Stimulated activated CD8-positive, alpha-beta memory T cell treated with anti-CD3 and anti-CD28 coated beads, Interleukin-15, amount 100 ng/mL, for 4 hours (primary cell): ENCODE measurements at places on chromosomes 4 and X.

DNA sequence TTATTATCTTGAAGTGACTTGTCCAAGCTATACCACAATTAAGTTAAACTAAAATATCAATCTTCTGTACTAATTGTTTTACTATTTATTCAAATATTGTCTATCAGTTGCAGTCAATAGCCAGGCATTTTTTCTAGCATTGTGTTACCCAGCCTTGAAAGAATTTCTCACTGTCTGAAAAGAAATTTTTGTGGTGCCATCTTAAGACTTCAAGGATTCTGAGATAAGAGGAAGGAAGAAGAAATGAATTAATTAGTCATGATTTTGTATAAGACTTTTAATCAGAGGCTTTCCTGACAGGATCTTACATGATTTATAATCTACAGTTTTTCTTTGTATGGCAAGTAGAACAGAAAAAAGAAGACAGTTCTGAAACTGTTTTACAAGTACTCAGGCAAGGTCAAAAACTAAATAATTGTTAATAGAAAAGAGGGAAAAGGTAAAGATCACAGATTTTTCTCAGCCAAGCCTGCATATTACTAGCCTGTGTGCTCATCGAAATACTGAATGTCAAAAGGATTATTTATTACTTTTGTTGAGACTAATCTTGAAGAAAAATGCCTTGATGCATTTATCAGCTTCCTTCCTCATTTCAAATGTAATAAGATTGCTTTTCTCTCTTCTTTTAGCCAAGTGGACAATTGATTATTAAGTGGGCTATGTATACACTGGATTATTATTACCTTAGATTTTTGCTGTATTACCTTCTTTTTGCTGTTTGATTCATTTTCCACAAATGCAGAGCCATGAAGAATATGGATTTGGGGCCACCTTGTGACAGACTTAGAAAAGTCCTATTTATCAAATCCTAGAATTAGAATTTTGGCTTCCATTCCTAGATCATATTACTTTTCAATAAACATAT, 53.8 kb downstream of the CXCL1 start:
- DNase-seq, result no peak

DNA sequence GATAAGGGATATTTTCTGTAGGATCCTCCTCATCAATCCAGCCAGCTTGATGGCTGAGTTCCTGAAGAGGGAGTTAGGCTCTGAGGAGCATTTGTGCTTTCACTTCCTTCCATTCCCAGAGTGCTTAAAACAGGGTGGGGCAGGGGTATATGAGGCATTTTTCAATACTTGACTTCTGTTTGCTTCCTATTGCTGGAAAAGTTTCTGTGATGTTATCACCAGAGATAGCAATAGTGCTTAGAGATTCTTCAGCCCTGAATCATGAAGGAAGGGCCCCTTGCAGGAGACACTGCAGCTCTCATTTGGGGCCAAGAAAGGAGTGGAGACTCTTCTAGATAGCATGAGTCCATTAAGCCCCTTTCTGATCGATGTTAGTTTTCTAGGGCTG, 166.7 kb upstream of the RPS6KA3 start:
- no peak for DNase-seq

- no peak for DNase-seq
These were observed 3.9 kb downstream of the HCFC1 start for GRCh38 chrX:153967536-153968224.

GRCh38 chrX:120372667-120373370, 10.9 kb downstream of the ATP1B4 start:
- no peak for DNase-seq

- no peak for DNase-seq
These were observed 378.0 kb downstream of the AFF2 start for GRCh38 chrX:148878371-148878770.

GRCh38 chr4:99330648-99331047, 9.4 kb upstream of the ADH1B start:
- DNase-seq, result no peak

DNA sequence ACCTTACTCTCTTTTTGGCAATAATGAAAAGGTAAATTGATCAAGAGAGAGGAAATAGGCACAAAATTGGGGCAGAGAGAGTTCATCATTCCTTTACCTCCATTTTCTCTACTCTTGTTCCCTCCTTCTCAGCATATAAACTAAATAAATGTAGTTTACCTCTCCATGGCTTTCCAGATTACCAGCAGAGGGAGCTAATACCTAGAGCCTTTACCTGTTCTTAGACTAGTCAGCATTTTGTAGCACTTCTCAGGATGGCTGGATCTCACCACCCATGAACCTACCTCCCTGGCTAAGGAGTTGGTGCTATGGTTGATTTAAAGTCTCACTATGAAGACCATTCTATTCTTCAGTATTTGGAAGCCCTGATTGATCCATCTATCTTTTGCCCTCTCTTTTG, 15.7 kb downstream of the OFD1 start:
- DNase-seq, result no peak

DNA sequence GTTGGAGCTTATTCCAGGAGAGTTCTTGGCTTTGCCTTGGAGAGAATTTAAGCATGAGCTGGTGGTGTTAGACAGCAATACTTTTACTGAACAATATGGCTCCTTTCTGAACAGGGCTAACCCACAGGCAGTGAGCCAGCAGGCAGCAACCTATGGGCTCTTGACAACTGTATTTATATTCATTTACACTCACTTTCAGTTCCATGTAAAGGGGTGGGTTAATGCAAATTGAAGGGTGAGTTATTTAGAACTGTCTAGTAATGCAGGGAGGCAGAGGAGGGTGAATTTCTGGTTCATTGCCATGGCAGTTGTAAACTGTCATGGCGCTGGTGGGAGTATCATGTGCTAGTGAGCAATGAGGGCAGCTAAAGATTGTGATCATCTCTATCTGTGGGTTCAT, 15.7 kb downstream of the FOXR2 start:
- no peak for DNase-seq

DNA sequence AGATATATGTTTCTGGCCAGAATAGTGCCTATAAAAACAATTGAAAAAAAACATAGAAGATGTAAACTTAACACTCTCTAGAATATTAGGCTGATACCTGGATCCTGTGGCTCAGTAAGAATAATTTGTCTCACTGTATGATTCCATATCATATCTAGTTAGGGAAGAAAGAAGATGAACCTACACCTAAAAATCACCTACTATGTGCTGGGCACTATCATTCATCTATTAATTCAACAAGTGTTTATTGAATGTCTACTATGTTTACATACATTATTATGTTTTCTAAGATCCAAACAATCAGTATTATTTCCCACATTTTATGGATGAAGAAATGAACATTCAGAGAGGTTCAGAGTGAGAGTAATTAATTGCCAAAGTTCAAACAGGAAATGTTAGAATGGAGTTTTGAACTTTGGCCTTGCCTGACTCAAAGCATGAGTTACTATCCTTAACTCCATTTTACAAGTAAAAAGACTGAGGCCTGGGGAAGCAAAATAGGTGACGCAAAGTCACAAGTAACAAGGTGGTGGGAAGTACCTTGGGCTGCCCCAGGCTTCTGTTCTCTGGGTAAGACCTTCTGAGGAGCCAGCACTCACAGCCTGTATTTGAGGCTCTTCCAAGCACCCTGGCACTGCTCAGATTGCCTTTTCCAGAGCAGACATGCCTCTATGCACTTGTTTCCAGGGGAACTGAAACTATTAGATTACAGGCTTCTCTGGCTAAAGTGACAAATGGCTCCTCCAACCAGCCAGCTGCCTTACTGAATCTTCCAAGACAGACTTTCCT, 111.1 kb upstream of the ACSL4 start:
- no peak for DNase-seq

DNA sequence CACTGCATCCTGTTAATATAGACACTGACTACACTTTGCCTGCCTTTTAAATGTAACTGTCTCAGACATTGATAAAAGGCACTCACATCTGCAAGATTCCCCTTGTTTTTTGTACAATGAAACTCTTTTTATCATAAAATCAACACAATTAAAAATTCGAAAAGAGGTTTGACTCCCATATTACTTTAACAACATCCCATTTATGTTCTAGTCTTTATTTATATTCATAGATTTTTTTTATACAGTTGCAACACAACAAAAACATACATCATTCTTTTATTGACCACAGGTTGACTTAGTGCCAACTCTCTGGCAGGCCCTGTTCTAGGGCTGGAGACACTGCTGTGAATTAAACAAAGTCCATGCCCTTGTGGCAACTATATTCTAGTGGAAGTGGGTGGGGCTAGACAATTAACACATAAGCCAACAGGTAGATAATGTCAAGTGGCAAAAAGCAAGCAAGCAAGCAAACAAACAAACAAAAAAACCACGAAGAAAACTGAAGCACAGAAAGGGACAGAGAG, 36.8 kb downstream of the ANK2 start:
- no peak for DNase-seq

DNA sequence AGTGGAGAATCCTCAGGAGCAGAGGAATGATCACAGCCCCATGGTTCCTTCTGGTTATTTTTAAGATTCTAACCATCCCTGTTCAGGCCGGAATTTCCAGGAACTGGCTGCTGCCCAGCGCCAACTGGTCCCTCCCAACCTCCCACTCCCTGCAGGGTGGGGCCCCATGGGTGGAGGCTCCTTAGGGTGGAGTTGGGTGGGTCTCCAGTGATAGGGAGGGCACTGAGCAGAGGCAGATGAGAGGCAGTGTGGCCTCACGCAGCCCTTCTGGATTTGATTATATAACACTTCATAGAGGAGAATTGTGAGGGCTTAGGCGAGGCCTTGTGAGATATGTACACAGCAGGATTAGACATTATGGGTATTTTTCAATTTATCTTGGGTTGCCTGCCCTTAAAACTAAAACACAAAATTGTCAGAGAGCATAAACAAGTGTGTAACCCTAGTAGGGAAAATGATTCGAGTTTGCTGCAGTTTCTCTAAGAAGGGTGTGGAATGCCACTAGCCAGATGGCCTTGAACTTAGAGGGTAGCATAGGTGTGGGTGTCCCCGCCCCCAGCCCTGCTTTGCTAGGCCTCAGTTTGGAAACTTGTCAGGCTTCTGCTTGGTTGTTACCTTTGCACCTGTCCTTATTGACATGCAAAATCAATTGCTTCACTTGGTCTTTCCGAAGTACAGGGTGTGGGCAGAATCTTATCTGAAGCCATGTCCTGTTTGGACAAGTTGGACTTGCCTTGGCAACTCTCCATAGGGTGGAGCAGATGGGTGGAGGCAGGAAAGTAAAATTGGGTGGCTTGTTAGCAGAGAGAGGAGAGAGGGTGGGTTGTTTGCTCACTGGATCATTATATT, 9.4 kb downstream of the KLF3 start:
- DNase-seq, result no peak

GRCh38 chr4:117637347-117637746, 396.9 kb upstream of the NDST3 start:
- DNase-seq, result no peak

DNA sequence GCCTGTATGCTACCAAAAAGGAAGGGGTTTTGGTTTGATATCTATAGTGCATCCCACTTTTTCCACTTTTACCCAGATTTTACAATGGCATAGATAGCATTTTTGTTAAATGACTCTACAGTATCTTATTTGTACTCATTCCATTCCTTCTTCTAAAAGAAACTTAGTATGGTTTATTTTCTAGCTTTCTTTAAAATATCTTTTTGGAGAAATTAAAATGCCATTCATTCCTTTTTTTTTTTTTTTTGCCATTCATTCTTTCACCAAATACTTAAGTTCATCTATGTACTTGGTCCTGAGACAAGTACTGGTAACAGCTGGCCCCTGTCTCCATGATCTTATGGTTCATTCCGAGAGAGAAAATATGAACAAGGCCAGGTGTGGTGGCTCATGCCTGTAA, 49.1 kb downstream of the MID1 start:
- no peak for DNase-seq

- DNase-seq, result no peak
These were observed 9.2 kb downstream of the NDUFA1 start for GRCh38 chrX:119880552-119881437.

- DNase-seq, result no peak
These were observed 3.8 kb upstream of the ZCCHC4 start for GRCh38 chr4:25308761-25309160.

DNA sequence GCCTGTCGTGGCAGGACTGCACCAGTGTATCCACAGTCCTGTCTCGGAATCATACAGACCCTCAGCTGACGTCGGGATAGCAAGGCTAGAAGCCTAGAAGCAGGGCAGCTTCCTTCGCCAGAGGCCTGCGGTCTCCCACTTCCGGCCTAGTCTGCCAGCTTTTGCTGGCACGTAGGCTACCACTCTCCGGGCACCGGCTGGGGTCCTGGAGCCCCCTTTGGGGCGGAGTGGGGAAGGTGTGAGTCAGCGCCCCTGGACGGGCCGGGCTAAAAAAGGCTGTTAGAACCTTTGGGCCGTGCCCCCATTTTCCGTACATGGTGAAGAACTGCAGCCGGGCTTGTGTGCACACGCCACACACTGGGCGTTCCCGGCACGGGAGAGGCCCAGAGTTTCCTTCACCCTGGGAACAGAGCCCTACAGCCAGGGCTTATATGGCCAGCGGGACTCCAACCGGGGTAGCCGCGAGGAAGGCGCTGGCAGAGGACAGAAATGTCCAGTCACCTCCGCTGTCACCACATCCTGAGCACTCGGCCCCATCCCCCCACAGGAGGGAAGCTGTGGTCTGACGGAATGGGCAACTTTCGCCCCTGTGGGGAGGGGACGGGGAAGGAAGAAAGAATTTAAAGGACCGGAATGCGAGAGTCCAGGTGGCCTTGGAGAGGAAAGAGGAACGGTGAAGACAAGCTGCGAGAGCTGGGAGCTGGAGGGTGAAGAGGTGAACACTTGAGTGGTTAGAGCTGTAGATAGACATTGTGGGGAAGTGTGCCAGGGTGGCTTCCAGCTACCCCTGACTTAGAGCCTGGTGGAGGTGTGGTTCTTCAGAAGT, 4.6 kb downstream of the MAGIX start:
- DNase-seq, result peak; percentile 45

DNA sequence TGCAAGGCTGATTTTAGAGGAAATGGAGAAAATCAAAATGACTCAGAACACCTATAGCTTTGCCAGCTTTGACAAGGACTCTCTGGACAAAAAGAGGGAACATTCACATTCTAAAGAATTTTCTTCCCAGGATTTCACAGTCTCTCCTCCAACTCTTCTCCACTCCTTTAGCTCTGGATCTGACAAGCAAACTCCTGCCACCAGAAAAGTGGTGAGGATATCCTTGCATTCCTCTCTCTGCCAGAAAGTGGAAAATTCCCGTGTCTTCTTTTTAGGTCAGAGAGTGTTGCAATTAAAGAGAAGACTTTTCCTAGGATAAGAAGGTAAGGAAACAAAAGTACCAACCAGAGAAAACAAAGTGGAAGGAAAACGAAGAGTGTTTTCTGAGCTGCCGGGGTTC, 16.1 kb upstream of the PDGFRA start:
- no peak for DNase-seq

GRCh38 chrX:7269589-7269988, 121.6 kb upstream of the PUDP start:
- DNase-seq, result no peak

GRCh38 chr4:152112190-152112589, 351.4 kb upstream of the GATB start:
- no peak for DNase-seq
